ENCODE measurements at places on chromosomes 7 and 10.

GRCh38 chr7:61576-62360 is 130.6 kb upstream of the FAM20C start:
- DNase-seq: no peak

DNA sequence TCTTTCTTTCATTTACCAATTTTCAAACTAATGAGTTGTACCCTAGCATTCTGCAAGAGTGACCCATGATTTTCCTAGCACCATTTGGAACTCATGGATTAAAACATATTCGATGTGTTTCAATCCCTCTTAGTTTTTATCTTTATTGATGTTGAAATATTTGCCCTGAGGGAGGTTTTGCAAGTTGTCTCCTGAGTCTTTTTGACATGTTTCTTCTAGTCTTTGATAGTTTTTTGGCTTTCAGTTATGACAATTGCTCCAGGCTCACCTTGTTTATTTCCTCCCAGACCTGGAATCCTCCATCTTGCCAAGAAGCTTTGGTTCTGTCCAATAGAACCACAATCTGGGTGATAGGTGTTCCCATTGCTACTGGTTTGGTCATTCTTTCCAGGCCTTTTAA is 327.8 kb downstream of the WDR11 start:
- DNase-seq: no peak

GRCh38 chr7:151428378-151429236 is 11.3 kb downstream of the CRYGN start:
- no peak for DNase-seq

GRCh38 chr10:48657416-48657815 is 27.3 kb upstream of the WDFY4 start:
- DNase-seq: no peak

DNA sequence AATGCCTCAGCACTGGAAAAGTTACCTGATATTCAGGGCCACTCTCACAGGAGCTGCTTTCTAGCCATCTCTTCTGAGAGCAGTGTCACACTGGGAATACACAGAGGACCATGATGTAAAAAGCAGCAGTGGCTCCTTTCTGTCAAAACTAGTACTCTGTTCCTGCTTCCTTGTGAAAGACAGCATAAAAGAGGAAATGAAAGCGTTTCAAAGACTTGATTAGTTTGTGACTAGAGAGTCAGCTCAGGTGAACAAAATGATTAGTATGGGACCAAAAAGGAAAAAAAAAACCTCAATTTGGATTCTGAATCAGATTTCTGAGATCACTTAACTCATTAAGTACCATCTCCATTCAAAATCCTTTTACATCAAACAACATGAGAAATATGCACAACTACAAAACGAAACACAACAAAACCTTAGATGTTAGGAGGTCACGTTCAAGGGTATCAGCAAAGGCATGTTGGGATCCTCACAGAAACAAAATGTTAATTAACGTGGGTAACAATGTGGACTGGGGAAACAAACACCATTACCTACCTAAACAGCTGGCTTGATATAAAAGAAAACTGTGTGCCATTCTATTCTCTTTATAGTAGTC is 103.7 kb downstream of the MACC1 start:
- DNase-seq: no peak

DNA sequence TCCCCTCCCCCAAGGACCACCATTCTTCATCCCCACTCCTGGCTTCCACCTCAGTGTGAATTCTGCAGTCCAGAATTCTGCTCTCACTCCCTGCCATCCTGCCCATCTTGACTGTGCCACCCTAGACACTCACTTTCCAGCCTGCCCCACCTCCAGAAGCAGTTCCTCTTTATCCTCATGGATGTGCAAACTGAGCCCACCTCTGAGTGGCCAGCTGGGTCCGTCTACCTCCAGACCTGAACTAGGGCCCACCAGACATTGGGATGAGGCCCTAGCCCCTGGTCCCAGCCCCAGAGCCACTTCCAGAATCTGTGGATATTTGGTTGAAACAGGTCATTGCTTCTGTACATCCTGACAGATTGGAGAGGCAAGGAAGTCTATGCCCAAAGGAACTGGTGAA is 58.5 kb downstream of the GRID1 start:
- no peak for DNase-seq

GRCh38 chr10:24723386-24723787 is 300 bp downstream of the ARHGAP21 start:
- no peak for DNase-seq

DNA sequence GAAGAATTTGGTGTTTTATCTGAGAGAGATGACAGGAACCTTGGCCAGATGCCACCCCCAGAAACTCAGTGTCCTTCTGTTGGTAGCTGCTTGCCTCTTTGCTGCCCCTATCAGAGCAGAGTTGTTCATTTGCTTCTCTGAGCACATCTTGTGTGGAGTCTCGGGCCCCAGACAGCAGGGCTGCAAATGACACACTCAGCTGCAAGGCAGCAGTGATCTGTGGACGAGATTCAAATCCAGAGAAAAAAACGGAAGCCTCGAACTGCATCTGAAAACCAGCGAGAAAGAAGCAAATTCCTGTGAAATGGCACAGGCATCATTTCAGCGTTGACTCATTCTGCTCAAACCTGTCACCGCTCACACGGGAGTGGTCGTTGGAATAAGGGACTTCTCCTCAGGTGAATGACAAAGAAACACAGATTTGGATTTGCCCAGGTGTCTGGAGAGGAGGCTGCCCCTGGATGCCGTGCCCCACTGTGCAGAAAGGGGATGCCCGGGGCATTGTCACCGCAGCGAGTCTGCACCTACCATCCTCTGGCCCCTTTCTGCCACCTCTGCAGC is 144.7 kb downstream of the PFKFB3 start:
- DNase-seq: no peak

DNA sequence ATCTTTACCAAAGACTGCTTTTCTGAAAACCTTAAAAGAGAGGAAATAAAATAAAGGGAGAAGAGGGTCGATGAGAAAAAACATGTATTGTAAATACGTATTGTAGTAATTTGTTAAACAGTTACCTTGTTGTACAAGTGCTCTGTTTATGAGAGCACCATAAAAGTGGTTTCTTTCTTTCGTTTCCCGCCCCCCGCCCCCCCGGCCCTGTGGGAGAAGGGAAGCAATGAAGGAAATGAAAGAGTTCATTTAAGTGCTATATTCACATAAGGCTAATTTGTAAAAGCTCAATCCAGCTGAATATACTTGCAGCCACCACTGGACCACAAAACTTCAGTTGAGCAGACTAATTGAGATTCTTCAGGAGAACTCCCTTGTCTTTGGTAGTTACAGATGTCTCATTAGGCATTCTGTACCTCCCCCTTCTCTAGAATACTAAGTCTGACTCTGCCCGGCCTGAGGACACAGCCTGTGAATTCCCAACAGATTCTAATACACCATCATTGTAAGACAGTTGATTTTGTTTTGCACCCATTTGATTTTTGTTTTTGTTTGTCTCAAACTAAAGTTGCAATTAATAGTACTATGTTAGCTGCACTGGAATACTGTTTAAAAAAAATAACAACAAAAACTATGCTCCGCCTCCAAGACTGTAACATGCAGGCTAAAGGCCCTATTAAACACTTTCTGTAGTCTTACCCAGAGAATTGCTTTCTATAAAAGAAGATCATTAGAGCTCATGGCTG is 124.9 kb downstream of the ARHGAP12 start:
- no peak for DNase-seq

GRCh38 chr7:111115966-111116365 is 25.0 kb downstream of the LRRN3 start:
- no peak for DNase-seq

DNA sequence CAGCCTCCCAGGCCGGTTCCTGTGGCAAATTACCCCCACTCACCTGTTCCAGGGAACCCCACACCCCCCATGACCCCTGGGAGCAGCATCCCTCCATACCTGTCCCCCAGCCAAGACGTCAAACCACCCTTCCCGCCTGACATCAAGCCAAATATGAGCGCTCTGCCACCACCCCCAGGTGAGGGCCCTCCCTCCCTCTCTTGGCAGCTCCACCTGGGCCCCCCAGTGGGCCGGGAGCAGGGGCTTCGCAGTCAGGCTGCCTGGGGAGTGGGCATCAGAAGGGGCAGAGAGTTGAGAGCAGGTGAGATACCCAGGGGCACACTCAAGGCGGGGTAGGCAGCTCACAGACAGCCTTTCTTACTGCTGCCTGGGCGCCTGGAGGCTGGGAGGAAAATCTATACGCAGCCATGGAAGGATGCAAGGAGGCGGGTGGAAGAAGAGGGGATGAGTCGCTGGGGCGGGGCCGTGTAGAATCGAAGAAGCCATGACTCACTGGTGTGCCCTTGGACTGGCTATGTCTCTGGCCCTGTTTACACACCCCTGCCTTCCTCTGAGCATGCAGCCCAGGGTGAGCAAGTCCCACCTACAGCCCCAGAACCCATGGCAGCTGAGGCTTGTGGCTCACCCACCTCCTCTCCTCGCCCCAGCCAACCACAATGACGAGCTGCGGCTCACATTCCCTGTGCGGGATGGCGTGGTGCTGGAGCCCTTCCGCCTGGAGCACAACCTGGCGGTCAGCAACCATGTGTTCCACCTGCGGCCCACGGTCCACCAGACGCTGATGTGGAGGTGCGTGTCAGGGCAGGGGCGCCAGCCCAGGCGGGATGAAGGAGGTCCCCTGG is 48.6 kb upstream of the PPIF start:
- DNase-seq: peak; percentile 61

DNA sequence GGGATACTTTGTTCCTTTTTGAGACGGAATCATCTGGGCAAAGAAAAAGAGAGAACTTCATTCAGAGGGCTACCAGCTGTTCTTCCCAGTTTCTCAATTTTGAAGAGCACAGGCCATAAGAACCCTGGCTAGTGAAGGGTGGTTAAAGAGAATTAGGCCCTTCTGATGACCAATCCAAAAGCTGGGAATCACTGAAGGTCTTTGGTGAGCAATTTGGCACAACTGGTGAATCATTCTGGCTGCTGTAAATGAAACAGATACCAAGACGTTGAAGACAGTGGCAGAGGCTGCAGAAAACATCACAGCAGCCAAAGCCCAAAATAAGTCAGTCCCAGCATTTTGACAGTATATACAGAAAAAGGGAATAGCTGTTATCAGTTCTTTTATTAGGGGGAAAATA is 5.1 kb downstream of the RAPGEF5 start:
- no peak for DNase-seq

DNA sequence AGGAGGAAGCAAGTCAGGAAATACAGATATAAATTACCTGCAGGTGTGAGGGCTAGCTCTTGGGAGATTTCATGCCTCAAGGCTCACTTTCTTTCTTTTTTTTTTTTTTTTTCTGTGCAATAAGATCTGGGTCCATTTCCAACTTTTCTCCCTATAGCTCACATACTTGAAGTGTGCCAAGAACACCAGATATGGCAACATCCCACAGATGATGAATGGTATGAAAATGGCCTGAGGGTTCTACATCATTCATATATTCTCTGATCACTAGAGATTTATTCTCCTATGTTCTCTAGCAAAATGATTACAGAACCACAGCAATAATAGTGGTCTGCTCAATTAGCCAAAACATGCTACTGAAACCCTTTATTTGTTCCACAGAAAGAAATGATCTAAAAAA is 117.2 kb downstream of the LRRTM3 start:
- DNase-seq: no peak

DNA sequence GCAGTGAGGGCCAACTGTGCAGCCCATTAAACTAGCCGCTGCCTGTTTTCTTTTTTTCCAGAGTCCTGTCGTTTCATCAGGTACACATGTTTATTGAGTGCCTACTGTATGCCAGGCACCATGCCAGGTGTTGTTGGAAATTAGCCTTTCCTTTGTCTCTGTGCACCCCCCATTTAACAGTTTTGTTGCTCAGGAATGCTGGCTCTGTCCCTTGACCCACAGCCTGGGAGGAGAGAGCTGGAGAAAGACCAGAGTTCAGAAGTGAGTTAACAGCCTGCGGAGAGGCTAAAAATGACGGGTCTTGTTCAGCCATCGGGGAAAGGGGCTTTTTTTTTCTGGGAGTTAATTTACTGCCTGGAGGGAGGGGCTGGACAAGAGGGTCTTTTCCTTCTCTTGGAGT is 1.3 kb downstream of the LRMDA start:
- DNase-seq: no peak

- DNase-seq: no peak
These were observed 561.7 kb downstream of the KCNMA1 start for GRCh38 chr10:77075926-77076325.

Data from BE2C (cell line).